ENCODE measurements at places on chromosomes 1 and 21. TPM values are rescaled to one million over a fixed set of nuclear protein-coding genes. Genes with fewer than 3 reads are reported as not detected.

Gene CELA2B
- not detected for total RNA-seq

Gene CA6
- not detected for total RNA-seq

Gene CLEC20A
- total RNA-seq, result not detected

Gene U2AF1
- 12.6 TPM for total RNA-seq

Gene ARHGEF16
- total RNA-seq, result 0.46 TPM

Gene PGBD5
- total RNA-seq, result 2.8 TPM

DNA sequence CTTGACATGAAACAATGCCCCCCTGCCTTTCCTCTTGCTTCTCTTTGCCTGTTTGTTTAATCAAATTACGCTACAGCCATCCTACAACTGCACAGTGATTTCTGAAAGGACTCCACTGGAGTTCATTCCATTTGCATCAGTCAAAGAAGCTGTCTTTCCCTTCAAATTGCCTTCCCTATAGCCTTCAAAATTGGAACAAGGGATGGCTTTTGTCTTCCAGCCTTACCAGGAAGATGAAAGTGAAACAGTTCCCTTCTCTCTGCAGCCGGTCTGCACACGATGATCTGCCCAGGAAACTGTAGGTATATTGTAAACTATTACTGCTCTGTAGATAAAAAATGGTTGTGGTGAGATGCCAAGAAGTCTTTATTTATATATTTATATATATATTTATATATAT is 65.6 kb upstream of the ETS2 start:
- no peak for DNase-seq

GRCh38 chr1:100523038-100523652 is 14.8 kb upstream of the GPR88 start:
- DNase-seq, result no peak

DNA sequence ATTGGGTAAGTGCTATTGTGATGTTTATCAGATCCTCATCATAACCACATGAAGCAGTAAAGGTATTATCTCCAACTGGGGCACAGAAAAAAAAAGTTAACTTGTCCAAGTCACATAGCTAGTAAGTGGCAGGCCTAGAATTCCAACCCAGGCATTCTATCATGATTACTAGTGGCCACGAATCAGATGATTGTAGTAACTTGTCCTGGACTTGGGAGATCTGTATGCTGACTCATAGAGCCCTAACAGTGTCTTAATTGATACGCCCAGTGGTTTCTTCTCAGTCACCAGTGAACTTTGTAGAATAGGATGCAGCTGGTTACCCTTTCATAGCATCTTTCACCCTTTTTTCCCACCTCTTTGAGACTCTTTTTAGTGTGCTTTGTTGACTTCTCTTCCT is 91.1 kb upstream of the UBE2U start:
- DNase-seq, result no peak

DNA sequence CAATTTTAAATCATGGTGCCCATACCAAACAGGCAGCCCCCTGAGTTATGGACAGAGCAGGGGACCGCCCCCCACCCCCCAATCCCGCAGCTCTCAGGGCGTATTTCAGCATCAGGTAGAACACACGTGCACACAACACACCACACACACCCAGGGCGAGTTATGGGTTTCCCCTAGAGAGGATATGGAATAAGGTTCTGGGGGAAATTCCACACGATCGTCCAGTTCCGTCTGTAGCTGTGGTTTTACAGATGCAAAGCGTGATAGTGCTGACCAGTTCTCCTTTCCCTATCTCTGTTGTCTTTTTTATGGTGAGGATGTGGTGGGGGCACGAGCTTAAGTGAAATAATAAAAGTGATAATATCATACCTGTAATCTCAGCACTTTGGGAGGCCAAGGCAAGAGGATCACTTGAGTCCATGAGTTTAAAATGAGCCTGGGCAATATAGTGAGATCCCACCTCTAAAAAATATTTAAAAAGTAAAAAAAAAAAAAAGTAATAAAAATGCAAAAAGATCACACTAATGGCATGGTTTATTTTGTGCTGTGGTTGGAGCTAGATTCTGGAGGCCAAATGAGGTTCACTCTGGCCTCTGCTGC is 25.1 kb downstream of the C2CD2 start:
- DNase-seq, result no peak

DNA sequence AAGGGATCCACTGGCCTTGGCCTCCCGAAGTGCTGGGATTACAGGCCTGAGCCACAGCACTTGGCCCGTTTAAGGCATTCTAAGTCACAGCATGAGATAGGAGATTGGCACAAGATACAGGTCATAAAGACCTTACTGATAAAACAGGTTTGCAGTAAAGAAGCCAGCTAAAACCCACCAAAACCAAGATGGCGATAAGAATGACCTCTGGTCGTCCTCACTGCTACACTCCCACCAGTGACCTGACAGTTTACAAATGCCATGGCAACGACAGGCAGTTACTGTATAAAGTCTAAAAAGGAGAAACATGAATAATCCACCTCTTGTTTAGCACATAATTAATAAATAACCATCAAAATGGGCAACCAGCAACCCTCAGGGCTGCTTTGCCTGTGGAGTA is 33.3 kb upstream of the RCC2 start:
- DNase-seq, result no peak

GRCh38 chr1:224726441-224727182 is 110.5 kb downstream of the CNIH3 start:
- DNase-seq, result no peak

GRCh38 chr1:13699510-13699909 is 478 bp upstream of the PRDM2 start:
- no peak for DNase-seq

GRCh38 chr1:227161470-227161869 is 156.8 kb downstream of the CDC42BPA start:
- DNase-seq, result no peak

DNA sequence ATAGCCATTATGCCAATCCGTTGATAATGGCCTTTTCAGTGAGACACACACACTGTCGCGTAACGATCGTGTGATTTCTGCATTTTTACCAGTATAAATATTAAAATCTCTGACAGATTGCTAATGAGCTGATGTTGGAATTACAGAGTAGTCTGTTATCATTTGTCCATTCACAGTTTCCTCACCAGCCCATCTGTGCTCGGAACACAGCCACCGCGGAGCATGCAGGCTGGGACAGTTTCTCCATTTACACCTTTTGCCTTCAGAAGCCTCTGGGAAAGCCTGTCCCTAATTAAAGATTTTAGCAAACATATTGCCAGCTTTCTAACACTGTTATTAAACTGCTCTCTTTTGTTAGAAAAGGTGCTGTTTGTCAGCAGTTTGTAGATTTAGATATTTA is 82.2 kb upstream of the BARHL2 start:
- DNase-seq, result no peak

GRCh38 chr1:197521118-197521739 is 253.2 kb downstream of the CRB1 start:
- no peak for DNase-seq

- no peak for DNase-seq
These were observed 153.6 kb downstream of the OLFM3 start for GRCh38 chr1:101843160-101843559.

GRCh38 chr21:32197896-32198295 is 81.0 kb downstream of the MIS18A start:
- DNase-seq, result no peak

Measured in heart left ventricle (tissue), 16 donors.